WERI-Rb-1 (cell line): ENCODE measurements at places on chromosomes 7 and 10.

GRCh38 chr7:28165261-28165660 lies 15.3 kb downstream of the JAZF1 start:
- DNase-seq, result no peak

DNA sequence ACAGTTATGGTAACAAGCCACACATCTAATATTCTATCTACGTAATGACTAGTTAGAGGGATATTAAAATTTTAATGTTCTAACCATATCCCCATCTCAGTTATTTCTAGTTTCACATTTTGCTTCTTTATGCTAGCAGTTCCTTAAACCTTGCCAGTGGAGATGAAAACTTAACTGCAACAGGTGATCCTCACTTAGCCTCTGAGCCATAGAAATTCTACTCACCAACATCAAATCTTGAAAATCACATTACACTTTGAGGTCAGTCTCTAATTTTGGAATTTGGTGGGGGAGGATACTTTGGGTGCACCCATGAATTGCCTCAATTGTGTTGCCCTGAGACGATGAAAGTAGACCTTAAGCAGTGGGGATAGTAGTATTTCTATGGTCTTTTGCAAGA lies 256.4 kb downstream of the GATA3 start:
- DNase-seq, result no peak

DNA sequence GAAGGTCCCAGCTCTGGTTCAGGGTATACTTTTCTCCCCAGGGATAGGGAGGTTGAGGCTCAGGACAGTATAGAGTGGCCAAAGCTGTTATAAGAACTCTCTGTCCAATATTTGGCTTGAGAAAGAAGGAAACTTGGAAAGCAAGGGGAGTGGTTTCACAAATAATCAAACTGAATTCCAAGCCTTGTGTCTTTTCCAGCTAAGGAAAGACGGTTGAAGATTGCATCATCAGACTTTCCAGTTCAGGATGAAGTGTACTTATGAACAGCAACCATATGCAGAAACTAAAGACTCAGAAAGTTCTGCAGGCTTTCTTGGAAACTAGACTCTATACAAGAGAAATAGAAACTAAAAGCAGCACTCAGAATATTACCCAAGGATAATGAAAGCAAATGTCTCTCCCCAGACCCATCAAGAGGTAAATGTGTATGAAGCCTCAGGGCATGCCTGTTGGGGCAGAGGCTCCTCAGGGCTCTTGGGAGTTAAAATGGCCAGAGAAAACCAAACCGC lies 46.4 kb downstream of the RAMP3 start:
- no peak for DNase-seq

GRCh38 chr7:523347-524336 lies 4.0 kb upstream of the PDGFA start:
- no peak for DNase-seq

DNA sequence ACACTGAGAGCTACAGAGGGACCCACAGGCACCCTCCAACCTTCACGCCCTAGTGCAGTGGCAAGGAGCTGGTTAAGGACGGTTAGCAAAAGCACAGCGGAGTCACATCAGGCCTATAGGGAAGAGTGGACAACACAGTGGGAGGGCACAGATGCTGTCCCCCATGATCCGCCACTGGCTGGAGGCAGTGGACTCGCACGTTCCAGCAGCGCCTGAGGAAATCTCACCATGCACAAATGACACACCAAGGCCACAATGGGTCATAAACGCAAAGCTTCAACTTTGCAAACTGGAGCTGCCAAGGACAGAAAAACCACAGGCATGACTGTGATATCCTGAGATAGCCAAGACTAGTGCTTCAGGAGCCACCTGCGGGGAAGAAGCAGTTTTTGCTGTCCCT lies 58.8 kb downstream of the GRB10 start:
- no peak for DNase-seq

- no peak for DNase-seq
Measured at GRCh38 chr7:97845622-97846203, 26.5 kb downstream of the ASNS start.

DNA sequence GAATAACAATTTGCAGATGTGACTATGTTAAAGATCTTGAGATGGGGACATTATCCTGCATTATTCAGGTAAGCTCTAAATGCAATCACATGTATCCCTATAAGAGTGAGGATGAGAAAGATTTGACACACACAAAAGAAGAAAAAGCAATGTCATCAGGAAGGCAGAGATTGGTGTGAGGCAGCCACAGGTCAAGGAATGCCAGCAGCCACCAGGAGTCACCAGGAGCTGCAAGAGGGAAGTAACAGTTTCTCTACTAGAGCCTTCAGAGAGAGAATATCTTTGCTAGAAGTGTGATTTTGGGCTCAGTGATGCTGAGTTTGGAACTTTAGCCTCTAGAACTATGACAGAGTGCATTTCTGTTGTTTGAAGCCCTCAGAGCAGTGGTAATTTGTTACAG lies 700.3 kb upstream of the SEMA3D start:
- no peak for DNase-seq

- no peak for DNase-seq
Measured at GRCh38 chr10:31484431-31485135, 165.6 kb downstream of the ZEB1 start.

DNA sequence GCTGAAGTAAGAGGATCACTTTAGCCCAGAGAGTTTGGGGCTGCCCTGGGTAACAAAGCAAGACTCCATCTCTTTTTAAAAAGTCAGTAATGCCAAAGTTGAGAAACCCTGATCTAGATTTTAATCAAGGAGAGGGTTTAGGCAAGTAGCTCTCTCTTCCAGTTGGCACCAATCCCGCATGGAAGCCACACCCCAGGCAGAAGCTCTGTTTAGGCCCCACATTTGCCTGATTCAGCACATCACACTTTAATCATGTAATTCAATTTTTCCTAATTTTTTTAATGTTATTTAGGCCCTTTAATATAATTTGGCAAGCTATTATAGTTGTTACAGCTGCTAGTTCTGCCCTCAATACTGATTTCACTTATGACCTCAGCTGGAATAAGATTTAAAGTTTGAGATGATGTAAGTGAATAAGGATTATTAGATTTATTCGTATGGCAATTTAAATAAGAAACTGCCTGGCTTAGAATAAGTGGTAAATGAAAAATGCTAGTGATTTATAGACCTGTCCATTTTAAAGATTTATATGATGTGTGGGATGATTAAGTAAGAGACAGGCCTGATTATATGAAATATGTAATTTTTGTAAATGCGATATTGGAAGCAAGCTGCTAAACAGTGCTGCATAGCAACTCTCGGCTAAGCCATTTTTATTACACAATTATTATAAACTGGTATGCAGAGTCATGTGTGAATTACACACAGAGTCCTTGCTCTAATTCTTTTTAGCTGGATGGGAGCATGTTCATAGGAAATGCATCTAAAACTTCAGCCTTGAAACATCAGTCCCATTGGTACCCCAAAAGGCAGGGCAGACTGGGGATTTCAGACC lies 80.2 kb upstream of the NFE2L3 start:
- DNase-seq, result no peak

DNA sequence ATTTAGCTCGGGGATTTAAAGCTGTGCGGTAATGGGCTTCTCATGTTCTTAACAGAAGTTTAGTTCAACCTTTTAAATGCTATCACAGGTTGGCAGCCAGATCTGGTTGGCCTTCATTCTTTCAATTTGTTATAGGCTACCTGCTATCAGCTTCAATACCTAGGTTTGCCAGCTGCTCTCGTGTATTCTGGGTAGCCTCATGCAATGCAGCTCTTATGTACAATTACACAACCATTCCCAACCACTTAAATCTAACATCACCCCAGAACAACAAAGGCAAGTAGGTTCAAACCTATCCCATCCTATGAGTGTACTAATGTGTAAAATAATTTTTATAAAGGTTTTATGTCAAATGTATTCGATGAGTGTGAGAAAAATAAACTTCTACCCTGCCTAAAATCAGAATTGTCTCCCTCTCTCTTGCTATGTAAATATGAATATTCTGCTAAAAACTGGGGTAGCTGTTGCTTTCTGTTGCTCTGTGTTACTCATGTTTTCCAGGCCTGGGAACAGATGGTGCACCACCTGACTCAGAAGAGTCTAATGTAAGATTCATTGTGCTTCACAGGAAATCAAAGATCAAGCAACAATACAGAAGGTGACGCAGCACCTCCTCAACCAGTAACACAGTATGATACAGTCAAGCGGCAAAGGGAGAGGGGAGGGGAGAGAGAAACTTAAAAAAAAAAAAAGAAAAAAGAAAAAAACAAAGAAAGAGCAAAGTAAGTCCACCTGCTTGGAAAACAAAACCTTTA lies 188.6 kb downstream of the ETV1 start:
- no peak for DNase-seq

DNA sequence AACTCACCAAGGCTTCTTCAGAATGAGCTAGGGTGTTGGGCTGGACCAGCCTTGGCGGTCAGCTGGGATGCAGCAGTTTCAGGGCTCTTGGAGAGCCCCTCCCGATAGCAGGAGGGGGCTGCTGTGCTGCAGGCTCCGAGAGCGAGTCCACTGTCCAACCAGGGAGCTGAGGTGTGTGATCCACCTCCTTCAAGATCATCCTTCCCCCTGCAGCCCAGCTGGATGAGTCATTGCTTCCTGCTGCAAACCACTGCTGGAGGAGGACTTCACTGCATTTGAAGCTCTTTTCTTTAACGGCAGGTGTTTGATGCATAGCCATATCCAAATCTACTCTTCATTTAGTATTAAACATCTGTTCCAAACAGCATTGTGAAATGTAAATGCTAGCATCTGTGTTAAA lies 54.2 kb upstream of the EBF3 start:
- no peak for DNase-seq

DNA sequence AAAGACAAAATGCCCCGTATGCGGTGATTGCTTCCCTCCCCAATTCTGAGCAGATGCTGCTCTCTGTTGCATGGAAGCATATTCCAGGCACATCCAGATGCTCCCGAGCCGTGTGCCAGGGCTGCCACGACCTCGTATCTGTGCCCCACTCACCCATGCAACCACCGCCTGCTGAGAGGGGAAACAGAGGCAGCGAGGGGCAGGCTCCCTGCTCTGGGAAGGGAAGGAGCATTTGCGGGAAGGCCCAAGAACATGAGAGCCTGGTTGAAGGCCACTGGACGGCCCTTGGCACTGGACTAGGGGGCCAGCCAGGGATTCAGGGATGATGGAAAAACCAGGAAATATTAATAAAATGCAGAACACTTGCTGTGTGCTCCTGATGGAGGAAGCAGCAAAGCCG lies 89.4 kb downstream of the CTBP2 start:
- no peak for DNase-seq

GRCh38 chr7:74320645-74321221 lies 31.5 kb downstream of the CLIP2 start:
- DNase-seq, result no peak

GRCh38 chr7:75644589-75644988 lies 94.2 kb downstream of the HIP1 start:
- DNase-seq, result no peak

GRCh38 chr7:5394264-5395105 lies 29.1 kb downstream of the TNRC18 start:
- DNase-seq, result no peak

DNA sequence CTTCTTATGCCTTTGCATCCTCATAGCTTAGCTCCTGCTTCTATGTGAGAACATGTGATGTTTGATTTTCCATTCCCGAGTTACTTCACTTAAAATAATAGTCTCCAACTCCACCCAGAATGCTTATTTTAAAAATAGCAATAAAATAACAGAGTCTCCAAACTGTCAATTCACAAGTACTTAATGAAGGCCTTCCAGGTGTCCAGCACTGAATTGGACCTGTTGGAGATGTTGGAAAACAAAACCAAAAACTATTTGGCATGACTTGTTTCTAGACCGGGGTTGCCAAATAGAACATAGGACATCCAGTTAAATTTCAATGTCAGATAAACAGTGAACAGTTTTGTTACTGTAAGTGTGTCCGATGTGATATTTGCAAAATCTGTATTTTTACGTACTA lies 208.1 kb upstream of the DKK1 start:
- DNase-seq, result no peak

- DNase-seq, result no peak
Measured at GRCh38 chr7:26724795-26725194, 139.6 kb downstream of the SKAP2 start.

DNA sequence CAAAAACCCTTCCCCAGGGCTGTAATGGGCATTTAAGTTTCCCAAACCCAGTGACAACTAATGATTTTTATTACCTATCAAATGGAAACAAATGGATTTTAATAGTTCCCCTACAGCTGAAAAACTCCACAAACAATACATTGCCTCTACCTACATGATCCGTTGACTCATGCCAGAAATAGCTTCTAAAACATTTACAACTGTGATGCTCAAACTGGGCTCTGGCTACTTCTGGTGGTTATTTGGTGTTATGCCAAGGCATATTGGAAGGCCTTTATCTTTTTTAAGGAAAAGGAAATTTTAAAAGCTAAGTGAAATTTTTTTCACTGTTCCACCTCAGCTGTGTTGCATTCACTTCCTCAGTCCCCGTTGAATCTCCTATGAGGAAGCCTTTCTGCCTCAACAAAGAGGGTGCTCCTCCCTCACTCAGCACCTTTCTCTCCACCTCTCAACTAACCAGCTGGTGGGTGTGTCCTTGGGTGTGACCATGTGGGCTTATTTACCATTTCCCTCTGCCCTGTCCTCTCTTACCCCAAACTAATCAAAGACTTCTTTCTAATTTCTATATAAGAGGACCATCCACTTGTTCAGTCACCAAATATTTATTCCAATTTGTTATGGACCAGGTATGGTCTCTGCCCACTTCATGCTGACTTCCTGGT lies 82.9 kb downstream of the PRTFDC1 start:
- DNase-seq, result no peak

- no peak for DNase-seq
Measured at GRCh38 chr10:61197057-61197456, 253.1 kb upstream of the RHOBTB1 start.

GRCh38 chr7:124597509-124597908 lies 168.1 kb downstream of the GPR37 start:
- no peak for DNase-seq

DNA sequence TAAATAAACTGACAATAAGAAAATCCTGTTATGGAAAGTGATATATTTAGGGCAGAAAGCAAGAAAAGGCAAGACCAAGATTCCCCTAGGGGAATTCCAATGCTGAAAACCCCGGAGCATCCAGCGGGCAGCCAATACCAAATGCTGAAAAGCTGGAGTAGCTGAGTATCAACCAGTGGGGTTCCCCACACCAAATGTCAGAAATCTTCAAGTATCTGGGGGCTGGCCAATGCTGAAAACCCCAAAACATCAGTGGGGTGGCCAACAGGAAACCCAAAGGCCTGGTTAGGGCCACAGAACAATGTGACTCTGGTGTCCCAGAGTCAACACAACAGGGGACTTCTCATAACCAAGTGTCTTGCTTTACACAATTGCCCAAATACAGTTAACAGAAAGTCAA lies 271.8 kb upstream of the CACNA2D1 start:
- DNase-seq, result no peak

- no peak for DNase-seq
Measured at GRCh38 chr7:157816086-157816485, 479.3 kb downstream of the DNAJB6 start.
